CD4-positive, alpha-beta T cell treated with Interleukin-17A for 1 hour (primary cell): ENCODE measurements at places on chromosomes 1 and 21.

DNA sequence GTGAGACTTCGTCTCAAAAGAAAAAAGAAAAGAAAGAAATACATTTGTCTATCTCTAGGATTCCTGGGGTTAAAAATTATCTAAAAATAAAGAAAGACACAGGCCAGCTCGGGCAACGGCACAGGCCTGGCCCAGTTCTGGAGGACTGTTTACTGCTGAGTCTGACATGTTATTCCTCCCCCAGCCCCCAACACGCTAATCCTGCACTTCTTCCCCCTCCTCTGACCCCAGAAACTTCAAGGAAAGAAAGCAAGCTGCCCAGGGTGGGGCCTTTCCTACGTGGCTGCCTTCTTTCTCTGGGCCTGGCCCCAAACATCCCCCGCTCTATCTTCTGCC lies 40.0 kb downstream of the ACOT7 start:
- DNase-seq = no peak

- no peak for DNase-seq
Observed at GRCh38 chr1:97350662-97351061, 570.2 kb downstream of the DPYD start.

- no peak for DNase-seq
Observed at GRCh38 chr1:74652711-74653139, 20.9 kb downstream of the ERICH3 start.

DNA sequence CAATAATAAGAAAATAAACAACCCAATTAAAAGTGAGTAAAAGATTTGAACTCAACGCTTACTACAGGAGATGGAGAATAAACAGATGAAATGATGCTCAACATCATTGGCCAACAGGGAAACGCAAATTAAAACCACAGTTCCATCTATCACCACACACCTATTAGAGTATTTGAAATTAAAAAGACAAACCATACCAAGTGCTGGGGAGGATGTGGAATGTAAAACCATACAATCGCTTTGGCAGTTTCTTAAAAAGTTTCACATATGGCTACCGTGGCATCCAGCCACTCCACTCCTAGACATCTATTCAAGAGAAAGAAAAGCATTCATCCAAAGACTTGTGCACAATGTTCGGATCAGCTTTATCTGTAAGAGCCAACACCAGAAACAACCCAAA lies 1.3 kb upstream of the LRRC3 start:
- no peak for DNase-seq

DNA sequence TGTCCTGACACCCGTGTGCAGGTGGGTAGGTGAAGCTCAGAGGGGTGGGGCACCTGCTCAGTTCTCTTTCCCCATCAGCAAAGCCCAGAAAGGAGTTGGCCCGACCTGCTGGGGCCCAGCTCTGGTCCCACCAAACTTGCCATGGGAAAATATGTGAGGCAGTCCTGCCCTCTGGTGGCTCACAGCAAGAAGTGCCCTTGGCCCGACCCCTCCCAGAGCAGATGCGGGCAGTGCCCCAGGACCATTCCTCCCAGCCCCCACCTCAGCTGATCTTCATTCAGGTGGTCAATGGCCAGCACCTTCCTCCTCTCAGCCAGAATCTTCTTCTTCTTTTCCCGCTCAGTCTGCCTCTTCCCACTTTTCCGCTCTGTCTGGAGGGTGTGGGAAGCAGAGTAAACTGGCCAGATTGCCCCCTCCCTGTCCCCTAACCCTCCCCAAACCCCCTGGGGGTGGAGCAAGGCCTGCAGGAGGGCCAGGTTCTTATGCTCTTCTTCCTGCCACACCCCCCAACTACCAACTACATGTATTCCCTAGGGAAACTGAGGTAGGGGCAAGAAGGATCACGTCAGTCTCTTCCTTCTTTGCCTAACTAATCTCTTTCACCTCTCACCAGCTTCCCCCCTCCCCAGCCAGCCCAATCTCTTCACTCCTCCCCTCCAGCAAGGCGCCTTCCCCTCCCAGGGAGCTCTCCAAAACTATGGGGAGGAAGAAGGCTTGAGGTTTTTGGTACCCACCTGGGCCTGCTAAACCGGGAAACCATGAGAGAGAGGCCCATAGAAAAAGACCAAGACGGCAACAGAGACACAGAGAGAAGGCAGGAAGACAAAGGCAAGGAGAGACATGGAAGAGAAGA lies 15.6 kb downstream of the TNNT2 start:
- DNase-seq = no peak

DNA sequence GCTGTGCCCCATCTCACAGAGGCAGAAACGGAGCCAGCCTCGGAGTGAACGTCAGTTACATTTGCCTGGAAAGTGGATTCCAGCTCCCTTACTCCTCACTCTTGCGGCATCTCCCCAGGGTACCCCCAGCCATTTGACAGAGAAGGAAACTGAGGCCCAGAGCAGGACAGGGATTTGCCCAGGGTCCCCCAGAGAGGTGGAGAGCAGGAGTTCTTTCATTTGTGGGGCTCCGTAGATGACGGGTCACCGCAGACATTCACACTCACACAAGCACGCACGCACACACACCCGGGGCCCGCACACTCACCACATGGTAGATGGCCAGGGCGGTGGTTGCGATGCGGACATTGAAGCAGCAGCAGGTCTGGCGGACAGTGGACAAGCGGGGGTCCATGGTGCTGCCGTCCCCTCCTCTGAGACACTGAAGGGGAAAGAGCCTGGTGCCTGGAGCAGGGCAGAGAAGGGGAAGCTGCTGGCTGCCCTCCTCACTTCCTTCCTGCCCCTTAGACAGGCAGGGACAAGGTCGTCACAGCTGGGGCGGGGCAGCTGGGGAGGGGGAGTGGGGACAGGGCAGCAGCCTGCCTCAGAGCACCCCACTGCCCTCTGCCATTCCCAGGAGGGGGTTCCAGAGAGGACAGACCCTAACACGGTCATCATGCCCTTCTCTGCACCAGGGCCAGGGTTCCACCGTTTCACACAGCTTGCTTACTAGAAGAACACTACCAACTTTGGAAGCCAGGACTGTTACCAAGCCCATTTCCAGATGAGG lies at the start of gene LAPTM5:
LAPTM5 (minus strand) TSS at position 423 of the 769 bp plus-strand sequence; CDS start at position 394, 29 bp downstream.
- peak; percentile 73 for DNase-seq

GRCh38 chr1:39574646-39575045 lies 1.9 kb downstream of the PABPC4 start:
- no peak for DNase-seq

- DNase-seq = no peak
Observed at GRCh38 chr1:192059407-192059806, 98.9 kb upstream of the RGS18 start.

DNA sequence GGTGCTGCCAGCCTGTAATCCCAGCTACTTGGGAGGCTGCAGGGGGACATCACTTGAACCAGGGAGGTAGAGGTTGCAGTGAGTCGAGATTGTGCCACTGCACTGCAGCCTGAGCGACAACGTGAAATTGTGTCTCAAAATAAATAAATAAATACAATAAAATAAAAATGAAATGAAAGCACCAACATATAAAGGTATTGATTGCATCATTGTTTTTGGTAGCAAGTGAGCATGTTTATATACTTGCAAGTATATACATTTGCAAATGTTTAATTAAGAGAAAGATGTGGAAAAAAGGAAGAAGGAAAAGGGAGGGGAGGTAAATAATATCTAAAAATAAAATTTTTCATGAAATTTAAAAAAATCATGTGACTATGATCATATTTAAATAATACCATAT lies 32.8 kb upstream of the NRIP1 start:
- no peak for DNase-seq

GRCh38 chr1:232218955-232219865 lies 410.7 kb downstream of the SIPA1L2 start:
- DNase-seq = no peak

DNA sequence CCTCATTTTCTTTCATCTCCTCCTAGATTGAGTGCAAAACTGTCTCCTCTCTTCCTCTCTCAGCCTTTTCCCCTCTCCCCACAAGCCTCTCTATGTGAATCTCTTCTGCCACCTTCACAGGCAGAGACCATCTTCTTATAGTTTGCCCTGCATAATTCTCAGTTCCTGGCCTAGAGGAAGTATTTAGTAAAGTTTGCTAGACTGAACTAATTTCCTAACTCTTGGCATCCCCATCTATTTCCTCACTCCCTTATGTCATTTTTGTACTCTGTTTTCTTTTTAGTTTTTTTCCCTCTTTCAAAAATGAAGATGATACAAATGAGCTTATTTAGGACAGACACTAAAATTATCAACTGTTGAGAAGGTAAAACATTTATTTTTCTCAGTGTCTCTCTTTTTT lies 66.0 kb downstream of the XCL2 start:
- no peak for DNase-seq

DNA sequence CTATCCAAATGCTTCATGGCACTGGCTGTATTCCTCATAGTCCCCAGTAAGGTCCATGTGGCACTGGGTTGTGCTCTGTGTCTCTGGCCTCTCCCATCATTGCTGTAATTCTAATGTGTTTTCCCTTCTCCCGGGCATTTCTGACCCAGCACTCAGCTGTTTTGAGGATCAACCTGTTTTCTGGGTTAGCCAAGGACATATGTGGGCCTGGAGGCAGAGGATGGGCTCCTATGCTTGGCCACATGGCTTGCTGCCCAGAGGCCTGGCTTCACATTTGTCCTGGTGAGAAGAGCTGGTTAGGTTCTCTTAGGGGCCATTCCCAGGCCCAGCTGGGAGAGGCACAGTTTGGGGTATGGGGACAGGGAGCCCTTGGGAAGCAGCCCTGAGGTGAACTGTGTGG lies 103.1 kb downstream of the FAM78B start:
- no peak for DNase-seq

- DNase-seq = no peak
Observed at GRCh38 chr1:98421085-98421435, 240.5 kb upstream of the SNX7 start.

DNA sequence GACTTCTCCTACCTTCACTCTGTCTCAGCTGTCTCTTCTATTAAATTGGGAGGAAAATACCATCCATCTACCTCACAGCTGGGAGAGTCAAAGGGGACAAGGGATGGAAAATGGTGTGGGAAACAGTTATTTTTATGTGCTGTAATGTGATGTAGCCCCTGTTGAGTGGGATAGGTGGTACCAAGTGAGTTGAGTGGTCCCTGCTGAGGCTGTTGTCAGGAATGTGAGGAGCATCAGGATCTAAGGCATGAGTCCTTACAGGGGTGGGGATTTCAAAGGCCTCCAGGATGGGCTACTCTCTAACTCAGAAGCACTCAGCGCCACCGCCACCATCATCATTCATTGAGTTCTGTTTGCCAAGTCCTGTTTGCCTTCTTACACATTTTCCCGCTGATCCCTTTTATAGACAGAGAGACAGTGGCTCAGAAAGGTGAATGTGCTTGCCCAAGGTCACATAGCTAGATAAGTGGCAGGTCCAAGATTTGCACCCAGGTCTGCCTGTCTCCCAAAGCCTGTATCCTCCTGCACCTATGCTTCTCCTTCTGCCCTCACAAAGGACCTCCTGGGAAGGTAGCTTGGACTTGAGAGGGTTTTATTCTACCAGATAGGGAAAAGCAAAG lies 4.6 kb upstream of the ID3 start:
- DNase-seq = no peak

- DNase-seq = no peak
Observed at GRCh38 chr1:46278807-46279206, 24.6 kb downstream of the LRRC41 start.

DNA sequence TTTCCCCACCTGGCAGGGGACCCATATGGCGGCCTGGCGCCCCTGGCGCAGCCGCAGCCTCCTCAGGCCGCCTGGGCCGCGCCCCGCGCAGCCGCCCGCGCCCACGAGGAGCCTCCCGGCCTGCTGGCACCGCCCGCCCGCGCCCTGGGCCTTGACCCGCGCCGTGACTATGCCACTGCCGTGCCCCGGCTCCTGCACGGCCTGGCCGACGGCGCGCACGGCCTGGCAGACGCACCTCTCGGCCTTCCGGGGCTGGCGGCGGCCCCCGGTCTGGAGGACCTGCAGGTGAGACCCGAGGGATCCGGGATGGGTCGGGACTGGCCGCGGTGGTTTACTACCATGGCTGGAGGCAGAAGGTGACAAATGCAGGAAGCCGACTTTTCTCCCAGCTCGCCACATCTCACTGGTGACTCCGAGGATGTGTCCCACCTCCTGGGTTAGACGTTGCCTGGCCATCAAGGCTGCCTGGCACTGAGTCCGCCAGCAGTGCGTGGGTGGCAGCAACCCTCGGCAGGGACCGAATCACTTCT lies 1.1 kb downstream of the TFAP2E start:
- DNase-seq = no peak

DNA sequence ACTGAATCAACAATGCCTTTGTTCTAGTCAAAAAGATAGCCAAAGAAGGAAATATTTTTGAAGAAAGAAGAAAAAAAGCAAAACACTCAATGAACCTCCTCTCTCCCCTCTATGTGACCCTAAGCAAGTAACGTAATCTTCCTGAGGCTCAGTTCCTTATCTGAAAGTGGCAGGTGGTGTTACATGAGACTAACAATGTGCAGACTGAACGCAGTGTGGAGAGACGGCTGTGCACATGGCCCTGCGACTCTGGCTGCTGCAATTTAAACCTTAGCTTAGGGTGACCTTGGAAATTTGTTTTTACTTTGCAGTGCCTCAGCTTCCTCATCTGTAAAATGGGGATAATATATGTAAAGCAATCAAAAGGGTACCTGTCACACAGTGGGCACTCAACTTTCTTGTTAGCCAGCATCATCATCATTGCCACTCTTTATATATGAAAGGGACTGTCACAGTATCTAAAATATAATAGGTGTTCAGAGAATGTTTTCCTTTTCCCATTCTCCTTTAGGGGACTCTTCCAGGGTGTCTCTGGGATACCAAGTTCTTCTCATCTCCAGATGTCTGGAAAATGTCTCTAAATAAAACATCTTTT lies 100.1 kb upstream of the JUN start:
- DNase-seq = no peak

GRCh38 chr1:21293537-21294265 lies 3.4 kb upstream of the ECE1 start:
- DNase-seq = peak; percentile 80

DNA sequence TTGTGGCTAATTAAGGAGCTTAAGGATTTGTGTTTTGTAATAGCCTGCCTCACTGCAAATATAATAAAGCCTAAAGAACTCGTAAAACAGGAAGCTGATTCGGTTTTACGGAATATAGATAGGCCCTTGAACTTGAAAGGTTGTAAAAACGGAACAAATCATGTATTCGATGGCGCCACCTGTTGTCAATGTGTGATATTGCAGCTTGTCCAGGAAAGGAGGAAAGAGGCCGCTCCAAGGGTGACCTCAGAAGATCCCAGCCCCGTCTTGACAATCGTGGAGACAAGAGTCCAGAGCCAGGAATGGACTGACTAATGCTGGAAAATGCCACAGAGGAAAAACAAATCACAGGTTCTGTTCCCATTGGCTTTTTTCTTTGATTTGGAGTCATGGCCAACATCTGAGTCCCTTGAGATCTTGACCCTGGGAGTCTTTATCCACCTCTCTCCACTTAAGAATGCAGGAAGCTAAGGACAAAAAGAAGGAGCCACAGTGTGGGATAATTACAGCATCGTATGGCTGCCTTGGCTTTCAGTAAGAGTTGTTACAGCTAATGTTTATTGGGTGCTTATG lies 7.0 kb upstream of the IGSF21 start:
- DNase-seq = peak; percentile 45

GRCh38 chr1:200184196-200184595 lies 156.7 kb downstream of the NR5A2 start:
- DNase-seq = no peak
